Activated T-helper 1 cell treated with anti-CD3 and anti-CD28 coated beads, Interleukin-12 subunit alpha, Interleukin-12 subunit beta, Interleukin-2, Interleukin-4 antibody, amounts not matched to agents 30 ng/mL and 10 ng/mL and 1 ng/mL, durations not matched to agents 14 hours and 24 hours and 36 hours (primary cell): ENCODE measurements at places on chromosomes 4 and X. TPM values are rescaled to one million over a fixed set of nuclear protein-coding genes. Genes with fewer than 3 reads are reported as not detected.

- peak overlapping the region; percentile 85 for H3K4me3 ChIP-seq
- no peak overlapping the region for H3K27ac ChIP-seq
- no peaks in the 10 kb centered on the region for H3K4me1 ChIP-seq
- H3K27me3 ChIP-seq = peaks cover 5% of the 10 kb centered on the region
- H3K36me3 ChIP-seq = peaks cover 23% of the 10 kb centered on the region
- no peak for DNase-seq
These were observed 1.5 kb downstream of the MAN2B2 start for GRCh38 chr4:6576512-6576911.

GRCh38 chrX:49172280-49172780 lies 632 bp downstream of the PLP2 start:
- H3K4me3 ChIP-seq = peak overlapping the region; percentile 88
- peaks cover under 1% of the 10 kb centered on the region for H3K27me3 ChIP-seq
- DNase-seq = peak; percentile 55
- H3K27ac ChIP-seq = peak overlapping the region; percentile 84
- peaks cover 20% of the 10 kb centered on the region for H3K36me3 ChIP-seq

DNA sequence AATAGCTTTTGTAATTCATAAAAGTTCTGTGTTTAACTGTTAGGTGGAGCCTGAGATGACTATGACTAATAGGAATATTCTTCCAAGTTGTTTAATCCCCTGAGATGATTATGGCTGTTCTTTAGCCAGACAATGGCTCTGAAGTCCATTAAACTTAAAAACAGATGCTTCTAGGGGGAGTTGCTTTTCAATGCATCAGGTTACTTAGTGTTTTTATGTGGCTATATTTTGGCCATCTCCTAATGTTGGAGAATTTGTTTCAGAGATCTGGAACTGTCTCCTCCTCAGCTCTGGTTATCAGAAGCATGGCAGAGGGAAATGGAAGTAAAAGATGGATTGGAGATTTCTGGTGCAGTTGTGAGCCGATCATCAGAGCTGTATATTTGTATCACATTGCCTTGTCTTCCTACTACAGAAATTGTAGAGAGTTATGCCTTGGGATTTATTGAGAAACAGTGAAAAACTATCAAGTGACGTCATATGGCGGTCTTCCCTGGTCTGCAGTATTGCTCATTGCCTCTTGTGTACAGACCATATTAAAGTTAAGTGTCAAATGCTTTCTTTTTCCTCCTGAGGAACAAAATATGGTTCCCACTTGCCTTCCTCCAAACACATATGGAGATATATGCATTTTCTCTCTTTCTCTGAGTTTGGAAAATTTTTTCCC lies 29.8 kb downstream of the SGMS2 start:
- H3K27me3 ChIP-seq = peaks cover 16% of the 10 kb centered on the region
- H3K4me3 ChIP-seq = no peak overlapping the region
- H3K4me1 ChIP-seq = no peaks in the 10 kb centered on the region
- DNase-seq = no peak

Gene RTL5
- 0.26 and 0.29 TPM in 2 replicates for total RNA-seq

DNA sequence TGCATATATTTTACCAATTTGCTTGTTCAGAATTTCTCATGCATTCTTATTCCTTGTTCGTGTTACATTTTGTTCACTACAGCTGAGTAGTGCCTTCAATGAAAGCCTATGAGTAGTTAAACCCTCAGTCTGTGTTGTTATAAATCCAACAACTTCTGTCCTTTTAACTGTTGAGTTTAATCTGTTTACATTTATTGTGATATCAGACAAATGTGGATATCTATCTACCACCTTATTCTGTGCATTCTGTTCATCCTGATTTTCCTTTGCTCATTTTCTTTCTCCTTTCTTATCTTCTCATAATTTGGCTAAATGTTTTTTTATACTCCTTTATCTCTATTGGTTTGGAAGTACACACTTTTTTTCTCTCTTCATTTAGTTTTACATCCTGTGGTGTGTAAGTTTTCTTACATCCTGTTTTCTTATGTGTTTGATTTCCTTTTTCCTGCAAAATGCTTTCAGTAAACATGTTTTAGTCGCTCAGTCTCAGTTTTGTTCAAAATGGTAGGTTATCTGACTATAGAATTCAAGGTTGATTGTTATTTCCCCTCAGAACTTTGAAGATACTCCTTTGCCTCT lies 54.2 kb downstream of the CASP6 start:
- no peak for DNase-seq
- H3K4me1 ChIP-seq = peaks cover 8% of the 10 kb centered on the region
- peak overlapping the region; percentile 64 for H3K4me3 ChIP-seq
- H3K36me3 ChIP-seq = peaks cover 12% of the 10 kb centered on the region
- no peaks in the 10 kb centered on the region for H3K27me3 ChIP-seq

- no peak overlapping the region for H3K27ac ChIP-seq
- no peaks in the 10 kb centered on the region for H3K4me1 ChIP-seq
- DNase-seq = no peak
- H3K4me3 ChIP-seq = no peak overlapping the region
These were observed 89.9 kb downstream of the SLC10A6 start for GRCh38 chr4:86759298-86759697.

- no peaks in the 10 kb centered on the region for H3K4me1 ChIP-seq
- DNase-seq = no peak
These were observed 173.9 kb downstream of the COL25A1 start for GRCh38 chr4:109128589-109128988.

Gene CXorf51B
- not detected in 2 replicates for total RNA-seq

Gene LNX1
- not detected in 2 replicates for total RNA-seq

Gene NEUROG2
- 0.18 TPM in 1 of 2 replicates, not detected in the other for total RNA-seq

DNA sequence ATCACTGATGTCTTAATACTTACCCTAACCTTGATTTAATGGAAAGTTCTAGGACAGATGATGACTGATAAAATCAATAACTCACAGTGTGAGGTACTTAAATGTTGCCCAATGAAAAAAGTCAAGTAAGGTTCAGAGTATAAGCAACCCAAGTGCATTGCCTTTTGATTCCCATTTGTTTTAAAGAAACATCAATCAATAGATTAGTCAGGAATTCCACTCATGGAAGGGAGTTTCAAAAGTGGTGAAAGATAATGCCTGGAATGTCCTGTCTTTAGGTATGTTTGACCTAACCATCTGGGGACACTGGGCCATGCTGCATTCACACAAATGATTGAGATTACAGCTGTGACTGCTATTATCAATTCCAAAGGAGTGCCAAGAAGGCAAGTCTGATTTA lies 259.7 kb downstream of the PPARGC1A start:
- no peak overlapping the region for H3K27ac ChIP-seq
- H3K4me1 ChIP-seq = no peaks in the 10 kb centered on the region
- H3K27me3 ChIP-seq = no peaks in the 10 kb centered on the region

DNA sequence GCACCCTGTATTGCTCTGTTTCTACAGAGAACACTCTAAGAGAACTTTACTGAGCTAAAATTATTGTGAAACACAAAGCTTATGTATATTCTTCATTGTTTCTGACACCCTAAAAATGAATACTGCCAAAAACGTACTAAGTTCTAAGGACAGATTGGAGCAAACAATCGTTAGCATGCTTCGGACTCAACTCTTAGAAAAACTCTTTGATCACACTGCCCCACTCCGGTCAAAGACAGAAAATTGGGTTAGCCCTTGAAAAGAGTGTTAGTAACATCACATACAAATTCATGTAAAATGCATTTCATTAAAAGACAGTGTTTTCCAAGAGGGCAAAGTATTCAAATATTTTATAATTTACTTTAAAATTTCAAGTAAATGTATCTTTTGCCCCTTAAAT lies 177.4 kb downstream of the DCHS2 start:
- H3K27me3 ChIP-seq = no peaks in the 10 kb centered on the region
- no peak for DNase-seq
- no peaks in the 10 kb centered on the region for H3K36me3 ChIP-seq
- H3K27ac ChIP-seq = no peak overlapping the region
- no peaks in the 10 kb centered on the region for H3K4me1 ChIP-seq
- H3K4me3 ChIP-seq = no peak overlapping the region

Gene DMRTC1
- total RNA-seq = not detected in 2 replicates

DNA sequence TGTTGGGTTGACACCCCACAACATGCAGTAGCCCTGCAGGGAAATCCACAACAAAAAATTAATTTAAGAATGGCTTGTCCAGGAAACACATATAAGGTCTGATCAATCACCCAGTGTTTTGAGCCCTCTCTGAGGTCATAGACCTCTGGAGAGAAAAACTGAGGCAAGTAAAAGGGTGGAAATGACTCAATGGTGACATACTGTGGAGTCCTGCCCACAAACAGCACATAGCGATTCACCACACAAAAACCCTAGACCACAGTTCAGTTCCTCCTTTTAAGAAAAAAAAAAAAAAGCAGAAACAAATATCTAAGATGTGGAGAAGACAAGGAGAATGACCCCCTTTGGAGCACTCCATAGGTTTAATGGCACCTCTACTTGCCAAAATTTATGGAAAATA lies 2691.0 kb downstream of the PCDH7 start:
- no peaks in the 10 kb centered on the region for H3K4me1 ChIP-seq
- no peak overlapping the region for H3K4me3 ChIP-seq
- no peaks in the 10 kb centered on the region for H3K36me3 ChIP-seq

GRCh38 chr4:1126506-1126905 lies 13.1 kb upstream of the RNF212 start:
- no peak overlapping the region for H3K4me3 ChIP-seq
- H3K4me1 ChIP-seq = peaks cover 5% of the 10 kb centered on the region
- no peak overlapping the region for H3K27ac ChIP-seq
- H3K27me3 ChIP-seq = peaks cover 17% of the 10 kb centered on the region
- DNase-seq = no peak

GRCh38 chrX:77918568-77918967 lies 8.1 kb downstream of the ATP7A start:
- H3K27me3 ChIP-seq = no peaks in the 10 kb centered on the region
- no peak overlapping the region for H3K4me3 ChIP-seq
- peaks cover 19% of the 10 kb centered on the region for H3K4me1 ChIP-seq

- peaks cover 9% of the 10 kb centered on the region for H3K4me1 ChIP-seq
- peaks cover 2% of the 10 kb centered on the region for H3K27me3 ChIP-seq
- H3K27ac ChIP-seq = peak overlapping the region; percentile 85
- DNase-seq = no peak
- no peaks in the 10 kb centered on the region for H3K36me3 ChIP-seq
- H3K4me3 ChIP-seq = peak overlapping the region; percentile 87
These were observed 29.0 kb downstream of the PDHA1 start for GRCh38 chrX:19372547-19373331.

DNA sequence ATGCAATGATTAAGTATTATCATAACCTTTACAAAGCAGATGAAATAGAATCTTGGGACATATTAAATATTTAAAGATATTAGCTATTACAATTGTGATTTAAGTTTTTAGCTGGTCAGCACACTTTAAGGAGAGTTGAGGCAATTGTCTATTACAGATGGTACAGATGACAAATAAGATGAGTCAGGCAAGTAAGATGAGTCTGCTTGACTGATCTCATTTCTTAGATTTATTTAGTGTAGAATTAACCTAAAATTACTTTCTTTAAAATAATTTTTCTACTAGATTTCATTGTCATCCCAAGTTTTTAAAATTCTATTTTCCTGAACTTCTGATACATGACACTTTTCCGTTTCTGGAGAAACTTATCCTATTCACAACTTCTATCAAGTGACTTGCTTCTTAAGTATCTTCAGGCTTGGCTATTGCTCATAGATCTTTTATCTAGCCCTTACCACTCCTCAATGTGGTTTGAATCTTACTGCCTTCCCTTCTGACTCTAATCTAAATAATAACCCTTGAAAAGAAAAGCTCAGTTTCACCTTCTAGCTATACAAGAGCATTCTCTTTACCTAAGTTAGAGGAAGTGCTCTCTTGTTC lies 32.9 kb downstream of the CXCL1 start:
- no peak overlapping the region for H3K27ac ChIP-seq
- H3K4me1 ChIP-seq = no peaks in the 10 kb centered on the region
- no peak overlapping the region for H3K4me3 ChIP-seq

DNA sequence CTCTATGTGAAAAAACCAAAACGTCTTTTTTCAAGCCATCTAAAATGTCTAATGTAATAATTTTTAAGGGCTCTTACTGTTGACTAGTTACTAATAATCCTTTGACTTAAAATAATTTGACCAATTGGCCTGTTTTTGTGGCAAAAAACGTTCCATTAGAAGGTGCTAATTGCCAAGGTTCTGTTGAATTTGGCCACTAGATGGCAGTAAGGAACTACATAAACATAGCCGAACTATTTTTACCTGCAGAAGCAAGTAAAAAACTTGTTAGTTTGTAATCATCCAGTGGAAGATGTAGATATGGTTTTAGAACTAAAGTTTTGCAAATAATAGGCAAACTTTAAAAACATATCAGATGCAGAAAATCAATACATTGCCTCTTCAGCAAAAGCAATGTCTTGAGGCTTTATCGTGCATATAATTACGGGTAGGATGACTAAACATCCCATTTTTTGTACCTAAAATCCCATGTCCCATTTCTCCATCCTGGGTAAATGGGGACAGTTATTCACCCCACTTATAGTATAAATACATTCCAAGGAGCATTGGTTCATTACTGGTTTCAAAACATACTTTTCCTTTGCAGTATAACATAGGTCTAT lies 57.6 kb downstream of the PROM1 start:
- H3K4me3 ChIP-seq = no peak overlapping the region
- no peaks in the 10 kb centered on the region for H3K4me1 ChIP-seq
- DNase-seq = peak; percentile 5
- no peak overlapping the region for H3K27ac ChIP-seq
- no peaks in the 10 kb centered on the region for H3K36me3 ChIP-seq
- peaks cover 16% of the 10 kb centered on the region for H3K27me3 ChIP-seq

Gene FGFBP2
- 4.8 and 7.7 TPM in 2 replicates for total RNA-seq

DNA sequence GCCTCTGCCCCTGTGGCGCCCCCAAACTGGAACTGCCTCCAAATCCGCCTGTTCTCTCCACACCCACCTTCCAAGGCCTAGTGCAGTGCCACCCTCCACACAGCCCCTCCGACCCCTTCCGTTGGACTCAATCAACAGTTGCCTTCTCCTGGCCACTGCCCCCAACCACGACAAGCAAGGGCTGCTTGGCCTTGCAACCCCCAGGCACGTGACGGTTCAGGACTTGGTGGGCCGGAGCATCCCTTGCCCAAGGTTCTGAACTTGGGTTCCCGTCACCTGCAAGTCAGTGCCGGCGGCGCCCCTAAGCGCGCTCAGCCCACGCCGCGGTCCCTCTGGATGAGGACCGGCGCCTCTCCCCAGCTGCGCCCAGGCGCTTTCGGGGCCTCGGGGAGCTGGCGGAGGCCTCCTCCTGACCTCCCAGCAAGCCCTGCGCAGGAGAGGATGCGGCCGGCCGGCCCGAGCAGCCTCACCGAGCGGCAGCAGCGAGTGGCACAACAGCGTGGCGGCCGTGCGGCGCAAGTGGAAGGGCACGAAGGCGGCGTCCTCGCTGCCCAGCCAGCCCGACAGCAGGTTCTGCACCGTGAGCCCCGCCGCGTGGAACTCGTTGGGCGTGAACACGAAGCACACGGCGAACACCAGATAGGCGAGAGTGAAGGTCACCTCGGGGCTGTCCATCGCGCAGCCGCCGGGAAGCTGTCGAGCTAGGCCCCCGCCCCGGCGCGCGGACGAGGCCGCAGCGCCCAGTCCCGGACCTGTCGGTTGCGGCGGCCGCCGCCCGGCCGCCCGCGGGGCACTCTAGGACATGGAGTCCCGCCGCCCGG lies 750 bp downstream of the TMEM129 start:
- H3K27me3 ChIP-seq = no peaks in the 10 kb centered on the region
- DNase-seq = peak; percentile 40
- H3K4me1 ChIP-seq = peaks cover 47% of the 10 kb centered on the region
- peak overlapping the region; percentile 89 for H3K4me3 ChIP-seq

- H3K27me3 ChIP-seq = no peaks in the 10 kb centered on the region
- no peak overlapping the region for H3K4me3 ChIP-seq
- H3K36me3 ChIP-seq = peaks cover 11% of the 10 kb centered on the region
- H3K27ac ChIP-seq = no peak overlapping the region
- DNase-seq = peak; percentile 28
These were observed 391 bp downstream of the UBL4A start for GRCh38 chrX:154486052-154486395.
